ENCODE measurements at places on chromosomes 5 and 9. TPM values are rescaled to one million over a fixed set of nuclear protein-coding genes. Genes with fewer than 3 reads are reported as not detected.

The SLC34A1 gene
- polyA plus RNA-seq: not detected

The ACTBL2 gene
- not detected for polyA plus RNA-seq

The BNC2 gene
- not detected for polyA plus RNA-seq

The GPR150 gene
- 0.33 TPM for polyA plus RNA-seq

The ASPN gene
- not detected for polyA plus RNA-seq

The TMEM174 gene
- polyA plus RNA-seq: not detected

The FAM169A gene
- 3.0 TPM for polyA plus RNA-seq

The GLT6D1 gene
- not detected for polyA plus RNA-seq

The DDX4 gene
- polyA plus RNA-seq: not detected

The PGGT1B gene
- 31.0 TPM for polyA plus RNA-seq

The DOCK8 gene
- 109 TPM for polyA plus RNA-seq

The OBP2B gene
- not detected for polyA plus RNA-seq

The CMYA5 gene
- polyA plus RNA-seq: not detected

The CDH9 gene
- not detected for polyA plus RNA-seq

The SLC36A2 gene
- not detected for polyA plus RNA-seq

Measured in naive B cell (primary cell).